NCI-H524 treated with DMSO at 0.1 percent for 48 hours (cell line): ENCODE measurements at places on chromosomes 6 and 20.

DNA sequence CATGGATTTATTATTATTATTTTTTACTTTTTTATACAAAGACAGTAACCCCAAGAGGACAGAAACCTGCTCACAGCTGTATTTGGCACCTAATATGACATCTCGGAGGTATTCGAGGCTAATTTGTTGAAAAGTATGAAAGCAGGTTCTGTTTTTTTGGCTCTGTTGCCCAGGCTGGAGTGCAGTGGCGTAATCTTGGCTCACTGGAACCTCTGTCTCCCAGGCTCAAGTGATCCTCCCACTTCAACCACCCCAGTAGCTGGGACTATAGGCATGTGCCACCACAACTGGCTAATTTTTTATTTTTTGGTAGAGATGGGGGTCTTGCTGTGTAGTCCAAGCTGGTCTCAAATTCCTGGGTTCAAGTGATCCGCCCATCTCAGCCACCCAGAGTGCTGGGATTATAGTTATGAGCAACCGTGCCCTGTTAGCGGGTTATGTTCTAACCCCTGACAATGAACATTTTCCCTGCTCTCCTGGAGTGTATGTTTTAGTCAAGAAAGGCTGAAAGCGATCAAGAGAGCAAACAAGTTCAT lies 53.7 kb upstream of the ZNF217 start:
- DNase-seq, result no peak

DNA sequence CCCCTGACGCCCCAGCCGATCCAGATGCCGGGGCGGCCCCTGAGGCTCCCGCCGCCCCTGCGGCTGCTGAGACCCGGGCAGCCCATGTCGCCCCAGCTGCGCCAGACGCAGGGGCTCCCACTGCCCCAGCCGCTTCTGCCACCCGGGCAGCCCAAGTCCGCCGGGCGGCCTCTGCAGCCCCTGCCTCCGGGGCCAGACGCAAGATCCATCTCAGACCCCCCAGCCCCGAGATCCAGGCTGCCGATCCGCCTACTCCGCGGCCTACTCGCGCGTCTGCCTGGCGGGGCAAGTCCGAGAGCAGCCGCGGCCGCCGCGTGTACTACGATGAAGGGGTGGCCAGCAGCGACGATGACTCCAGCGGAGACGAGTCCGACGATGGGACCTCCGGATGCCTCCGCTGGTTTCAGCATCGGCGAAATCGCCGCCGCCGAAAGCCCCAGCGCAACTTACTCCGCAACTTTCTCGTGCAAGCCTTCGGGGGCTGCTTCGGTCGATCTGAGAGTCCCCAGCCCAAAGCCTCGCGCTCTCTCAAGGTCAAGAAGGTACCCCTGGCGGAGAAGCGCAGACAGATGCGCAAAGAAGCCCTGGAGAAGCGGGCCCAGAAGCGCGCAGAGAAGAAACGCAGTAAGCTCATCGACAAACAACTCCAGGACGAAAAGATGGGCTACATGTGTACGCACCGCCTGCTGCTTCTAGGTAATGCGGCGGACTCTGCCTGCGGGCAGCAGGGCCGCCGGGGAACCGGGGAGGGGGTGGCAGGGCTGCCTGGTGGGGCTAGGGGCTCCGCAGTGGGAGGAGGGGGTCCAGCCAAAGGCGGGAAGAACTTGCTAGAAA lies 2.3 kb downstream of the GNAS start:
- no peak for DNase-seq

DNA sequence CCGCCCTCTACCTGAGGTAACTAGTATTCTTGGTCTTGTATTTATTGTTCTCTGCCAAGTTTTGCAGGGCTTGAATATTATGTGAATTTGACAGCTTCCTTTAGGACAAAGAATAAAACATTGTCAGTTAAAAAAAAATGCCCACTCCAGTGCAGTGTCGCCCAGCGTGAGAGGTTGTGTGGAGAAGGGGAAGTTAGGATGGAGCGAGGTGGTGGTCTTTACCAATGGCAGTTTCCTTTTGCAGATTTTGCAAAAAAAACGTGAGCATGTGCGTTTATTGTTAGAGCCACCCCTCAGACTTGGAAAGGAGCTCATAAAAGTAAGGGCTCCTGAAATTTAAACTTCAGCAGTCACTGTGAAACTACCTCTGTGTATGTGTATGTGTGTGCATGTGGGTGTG lies 28.3 kb downstream of the UST start:
- no peak for DNase-seq

GRCh38 chr6:150301846-150302519 lies 66.8 kb upstream of the IYD start:
- DNase-seq, result no peak

DNA sequence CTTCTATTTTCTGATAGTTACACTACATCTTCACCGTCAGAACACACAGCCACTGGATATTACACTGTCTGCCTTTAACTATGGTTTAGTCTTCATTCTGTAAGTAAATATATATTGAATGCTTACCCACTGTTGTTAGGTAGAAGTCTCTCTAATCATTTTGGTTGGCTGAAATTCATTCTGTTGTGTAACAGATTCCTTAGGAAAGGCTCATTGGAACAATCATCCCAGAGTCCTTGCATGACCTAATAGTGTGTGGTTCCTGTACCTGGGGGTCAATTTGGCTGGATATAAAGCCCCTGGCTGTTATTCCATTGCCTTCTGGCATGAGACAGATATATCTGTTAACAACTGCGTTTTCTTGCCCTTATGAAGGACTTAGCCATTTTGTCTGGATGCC lies 9.9 kb downstream of the BLOC1S5 start:
- DNase-seq, result no peak

DNA sequence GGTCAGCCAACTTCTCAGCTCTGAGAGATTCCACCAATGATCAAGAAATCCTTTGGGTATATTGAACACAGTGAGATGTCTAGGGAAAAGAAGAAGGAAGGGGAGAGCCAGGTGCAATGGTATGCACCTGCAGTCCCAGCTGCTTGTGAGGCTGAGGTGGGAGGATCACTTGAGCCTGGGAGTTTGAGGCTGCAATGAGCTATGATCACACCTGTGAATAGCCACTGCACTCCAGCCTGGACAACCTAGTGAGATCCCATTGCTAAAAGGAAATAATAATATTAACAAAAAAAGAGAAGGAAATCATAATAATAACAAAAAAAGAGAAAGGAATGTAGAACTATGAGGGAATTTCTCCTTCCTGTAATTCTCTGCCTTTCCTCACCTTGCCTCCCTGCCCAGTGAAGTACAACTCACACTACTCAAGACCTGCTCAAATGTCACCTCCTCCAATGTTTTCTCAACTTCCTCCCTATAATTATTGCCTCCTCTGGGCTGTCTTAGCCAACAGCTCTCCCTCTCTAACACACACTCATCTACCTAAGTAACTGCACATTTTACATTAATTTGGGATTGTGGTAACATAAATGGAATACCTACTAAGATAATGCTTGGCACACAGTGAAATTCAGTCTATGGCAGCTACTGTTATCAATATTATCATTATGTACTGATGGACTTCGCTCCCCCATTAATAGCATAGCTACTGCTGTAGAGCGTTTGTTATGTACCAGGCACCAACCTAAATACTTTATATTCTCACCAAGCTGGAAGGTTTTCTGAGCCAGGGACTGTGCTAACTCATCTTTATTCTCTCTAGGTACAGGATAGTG lies 103.6 kb downstream of the KIF13A start:
- no peak for DNase-seq

DNA sequence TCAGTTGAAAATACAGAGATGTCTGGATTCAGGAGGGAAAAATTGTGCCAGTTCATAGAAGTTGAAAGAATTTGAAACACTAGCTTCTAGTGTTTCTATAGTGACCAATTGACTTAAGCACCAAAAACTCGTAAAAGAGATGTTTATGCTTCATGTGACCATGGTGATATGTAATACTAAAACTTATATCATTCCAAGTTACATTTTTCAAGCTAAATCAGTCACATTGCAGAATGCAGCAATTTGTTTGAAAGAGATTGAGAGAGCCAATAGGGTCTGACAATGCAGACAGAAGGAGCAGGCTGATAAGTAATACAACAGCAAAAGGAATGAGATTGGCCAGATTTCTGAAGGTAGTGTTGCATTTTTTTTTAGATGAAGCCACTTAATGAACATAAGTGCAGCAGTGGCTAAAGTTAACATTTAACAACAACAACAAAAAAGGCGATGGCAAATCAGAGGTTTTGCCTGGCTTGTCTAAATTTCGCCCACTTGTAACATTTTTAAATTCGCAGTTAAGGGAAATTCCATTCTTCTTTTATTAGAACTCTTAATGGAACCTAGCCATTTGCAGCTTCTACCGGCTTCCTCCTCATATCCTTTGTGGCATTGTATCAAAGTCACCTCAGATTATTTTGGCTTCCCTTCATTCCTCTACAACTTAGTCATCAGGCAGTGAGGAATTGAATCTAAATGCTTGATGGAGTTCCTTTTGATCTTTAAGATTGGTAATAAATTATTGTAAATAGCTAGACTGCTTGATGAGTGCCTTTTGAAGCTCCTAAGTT lies 484.0 kb upstream of the SOX4 start:
- no peak for DNase-seq

- DNase-seq, result no peak
Observed at GRCh38 chr6:165883851-165884640, 221.0 kb upstream of the PDE10A start.

DNA sequence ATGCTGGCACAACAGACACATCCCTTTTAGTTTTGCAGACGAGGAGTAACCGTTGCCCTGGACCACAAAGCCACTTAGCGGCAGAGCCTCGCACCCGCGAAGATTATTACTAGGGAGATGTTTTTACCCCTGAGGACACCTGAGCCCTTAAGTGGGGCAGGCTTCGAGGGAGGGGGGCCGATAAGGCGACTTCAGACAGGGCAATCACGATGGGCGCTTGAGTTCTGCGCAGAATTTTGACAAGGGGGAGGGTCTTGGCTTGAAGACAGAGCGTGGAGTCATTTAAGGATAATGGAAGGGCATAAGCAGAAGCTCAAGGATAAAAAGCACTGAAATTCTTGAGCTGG lies 650 bp upstream of the TTK start:
- no peak for DNase-seq

- no peak for DNase-seq
Observed at GRCh38 chr6:43723737-43724295, 36.2 kb upstream of the MRPS18A start.

GRCh38 chr20:15760001-15760621 lies 813.1 kb downstream of the KIF16B start:
- DNase-seq, result peak; percentile 98

- DNase-seq, result peak; percentile 24
Observed at GRCh38 chr6:68778356-68779020, 143.4 kb downstream of the ADGRB3 start.

GRCh38 chr6:79525272-79526100 lies 11.7 kb downstream of the LCA5 start:
- no peak for DNase-seq

GRCh38 chr6:42550277-42550676 lies 13.6 kb upstream of the UBR2 start:
- DNase-seq, result no peak

GRCh38 chr20:32707691-32708581 lies 34.2 kb upstream of the C20orf203 start:
- no peak for DNase-seq

- DNase-seq, result no peak
Observed at GRCh38 chr6:35063701-35064280, 77.3 kb downstream of the TCP11 start.

- no peak for DNase-seq
Observed at GRCh38 chr6:20952699-20953474, 418.6 kb downstream of the CDKAL1 start.

GRCh38 chr6:52534966-52535390 lies 41.9 kb downstream of the TRAM2 start:
- no peak for DNase-seq

DNA sequence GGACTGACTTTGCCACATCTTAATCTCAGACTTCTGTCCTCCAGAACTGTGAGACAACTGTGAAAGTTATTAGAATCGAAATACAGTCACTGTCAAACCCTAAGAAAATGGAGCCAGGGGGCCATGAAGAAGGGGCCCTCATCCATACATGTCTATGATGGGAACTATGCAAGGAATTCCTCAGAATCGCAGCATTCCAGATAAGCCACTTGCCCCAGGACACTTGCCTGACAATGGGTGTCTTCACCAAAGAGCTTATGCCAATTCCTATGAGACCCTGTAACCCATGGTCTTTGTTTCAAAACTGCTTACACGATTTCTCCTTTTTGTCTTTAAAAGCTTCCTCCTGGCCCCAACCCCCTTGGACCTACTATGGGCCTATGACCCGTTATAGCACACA lies 90.4 kb upstream of the FOXP4 start:
- DNase-seq, result no peak

DNA sequence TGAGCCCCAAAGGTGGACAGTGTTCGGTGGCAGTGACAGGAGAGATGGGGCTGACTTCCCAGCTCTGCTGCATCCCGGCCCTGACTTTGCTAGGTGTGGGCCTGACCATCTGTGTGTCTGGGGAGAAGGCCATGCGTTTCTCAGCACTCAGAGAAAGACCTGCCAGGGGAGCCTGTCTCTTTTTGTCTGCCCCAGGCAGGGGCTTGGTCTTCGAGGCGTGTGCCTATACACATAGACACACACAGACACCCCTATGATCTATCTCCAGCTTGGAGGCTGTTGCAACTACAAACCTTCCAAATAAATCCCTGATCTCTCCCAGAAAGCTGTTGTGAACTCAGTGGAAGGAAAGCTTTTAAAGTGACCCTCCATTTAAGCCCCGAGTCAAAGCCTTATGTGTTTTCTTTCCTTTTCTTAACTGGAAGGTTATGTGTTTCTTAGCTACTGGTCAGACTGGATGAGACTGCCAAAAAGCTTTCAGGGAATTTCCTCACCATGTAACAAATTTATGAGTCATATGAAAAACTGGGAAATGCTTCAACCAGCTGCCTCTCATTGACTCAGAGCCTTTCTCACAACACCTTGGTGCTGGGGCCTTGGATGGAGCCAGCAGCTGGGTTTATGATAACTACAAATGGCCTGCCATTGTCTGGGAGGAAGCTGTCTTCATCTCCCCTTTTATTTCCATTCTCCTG lies 102.6 kb downstream of the CDC5L start:
- DNase-seq, result no peak

DNA sequence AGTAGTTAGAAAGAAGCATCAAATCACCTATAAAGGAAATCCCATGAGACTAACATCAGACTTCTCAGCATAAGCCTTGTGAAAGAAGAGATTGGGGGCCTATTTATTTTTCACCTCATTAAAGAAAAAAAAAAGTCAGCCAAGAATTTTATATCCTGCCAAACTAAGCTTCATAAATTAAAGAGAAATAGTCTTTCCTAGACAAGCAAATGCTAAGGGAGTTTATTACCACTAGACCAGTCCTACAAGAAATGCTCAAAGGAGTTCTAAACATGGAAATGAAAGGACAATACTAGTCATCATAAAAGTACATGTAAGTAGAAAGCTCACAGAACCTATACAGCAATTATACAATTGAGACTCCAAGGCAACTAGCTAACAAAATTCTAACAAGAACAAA lies 96.5 kb upstream of the OLIG3 start:
- no peak for DNase-seq

DNA sequence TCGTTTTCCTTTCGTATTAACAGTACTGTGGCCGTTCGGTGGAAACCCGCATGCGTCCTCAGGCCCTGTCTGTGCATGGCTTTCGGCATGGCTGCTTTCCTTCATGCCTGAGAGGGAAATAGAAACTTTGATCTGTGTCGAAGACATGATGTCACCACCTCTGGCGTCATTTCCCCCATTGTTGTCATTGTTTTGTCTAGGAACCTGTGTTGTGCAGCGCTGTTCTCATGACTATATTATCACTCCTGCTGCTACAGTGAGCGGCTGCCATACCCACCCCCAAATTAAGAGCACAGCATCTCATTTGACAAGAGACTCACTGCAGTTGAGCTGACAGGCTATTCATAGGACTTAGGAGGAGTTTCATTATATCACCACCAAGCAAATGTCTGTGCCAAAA lies 172.3 kb downstream of the TMEM242 start:
- no peak for DNase-seq
